ENCODE measurements at places on chromosomes 3 and 15.

DNA sequence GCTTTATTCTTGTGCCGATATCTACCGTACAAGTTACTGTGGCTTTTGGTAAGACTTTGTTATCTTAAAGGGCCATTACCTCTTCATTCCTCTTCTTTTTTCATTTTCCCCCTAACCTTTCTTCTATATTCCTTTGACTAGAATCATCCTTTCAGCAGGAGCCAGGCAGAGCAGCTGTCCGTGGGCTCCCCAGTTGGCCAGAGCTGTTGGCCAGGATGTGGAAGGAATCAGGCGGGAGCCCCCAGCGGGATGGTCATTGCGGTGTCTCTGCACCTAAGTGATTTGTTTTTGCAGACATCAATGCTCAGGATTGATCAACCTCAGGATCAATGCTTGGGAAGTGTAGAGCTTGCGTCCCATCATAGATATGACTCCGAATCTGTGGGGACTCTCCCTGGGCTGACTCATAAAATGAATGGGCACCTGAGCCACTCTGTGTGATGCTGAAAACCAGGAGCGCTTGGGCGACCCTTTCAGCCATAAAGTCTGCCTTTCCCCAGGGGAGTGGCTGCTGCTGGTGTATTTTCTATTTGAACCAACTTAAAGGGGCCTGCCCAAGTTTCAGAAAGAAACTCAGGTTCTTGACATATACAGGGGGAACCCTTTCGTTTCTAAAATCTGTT is 21.7 kb downstream of the APBA2 start:
- DNase-seq, result no peak

GRCh38 chr3:126553284-126554084 is 5.2 kb downstream of the C3orf22 start:
- DNase-seq, result no peak

GRCh38 chr3:87145553-87145952 is 81.6 kb upstream of the CHMP2B start:
- DNase-seq, result no peak

DNA sequence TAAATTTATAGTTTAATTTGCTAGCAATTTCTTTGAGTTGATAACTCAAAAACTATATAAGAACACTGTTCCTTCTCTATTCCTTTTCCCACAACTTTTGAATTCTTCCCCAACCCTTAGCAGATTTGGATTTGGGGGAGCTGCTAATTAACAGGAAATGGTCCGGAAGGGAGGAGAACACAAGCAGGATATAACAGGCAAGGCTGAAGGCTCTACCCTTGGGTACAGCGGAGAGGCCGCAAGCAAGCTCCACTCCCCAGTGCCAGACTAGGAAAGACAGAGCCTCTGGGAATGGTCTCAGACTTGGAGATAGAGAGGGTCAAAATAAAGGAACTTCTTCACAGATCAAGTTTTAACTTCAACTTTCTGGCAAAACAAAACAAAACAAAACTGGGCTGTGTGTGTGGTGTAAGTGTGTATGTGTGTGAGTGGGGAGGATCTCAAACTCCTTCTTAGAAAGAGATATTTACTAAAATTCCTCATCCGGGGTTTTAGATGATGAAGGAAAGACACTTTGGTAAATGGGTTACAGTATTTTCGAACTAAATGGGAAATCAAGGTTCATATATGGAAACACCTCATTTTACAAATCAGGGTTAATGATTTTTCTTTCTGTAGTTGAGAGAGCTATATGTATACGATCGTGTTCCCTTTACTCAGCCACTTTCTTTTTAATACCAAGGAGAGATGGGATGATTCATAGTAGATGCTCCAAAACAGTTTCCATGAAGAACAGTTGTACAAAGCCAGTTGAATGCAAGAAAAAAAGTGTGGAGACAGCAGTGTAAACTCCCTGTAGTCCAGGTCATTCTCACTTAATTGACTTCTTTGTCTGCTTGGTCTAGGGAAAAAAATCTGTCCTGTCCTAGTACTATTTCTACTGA is 161.1 kb downstream of the TP63 start:
- no peak for DNase-seq

- DNase-seq, result peak; percentile 24
Observed at GRCh38 chr3:16300881-16301359, 35.9 kb downstream of the OXNAD1 start.

DNA sequence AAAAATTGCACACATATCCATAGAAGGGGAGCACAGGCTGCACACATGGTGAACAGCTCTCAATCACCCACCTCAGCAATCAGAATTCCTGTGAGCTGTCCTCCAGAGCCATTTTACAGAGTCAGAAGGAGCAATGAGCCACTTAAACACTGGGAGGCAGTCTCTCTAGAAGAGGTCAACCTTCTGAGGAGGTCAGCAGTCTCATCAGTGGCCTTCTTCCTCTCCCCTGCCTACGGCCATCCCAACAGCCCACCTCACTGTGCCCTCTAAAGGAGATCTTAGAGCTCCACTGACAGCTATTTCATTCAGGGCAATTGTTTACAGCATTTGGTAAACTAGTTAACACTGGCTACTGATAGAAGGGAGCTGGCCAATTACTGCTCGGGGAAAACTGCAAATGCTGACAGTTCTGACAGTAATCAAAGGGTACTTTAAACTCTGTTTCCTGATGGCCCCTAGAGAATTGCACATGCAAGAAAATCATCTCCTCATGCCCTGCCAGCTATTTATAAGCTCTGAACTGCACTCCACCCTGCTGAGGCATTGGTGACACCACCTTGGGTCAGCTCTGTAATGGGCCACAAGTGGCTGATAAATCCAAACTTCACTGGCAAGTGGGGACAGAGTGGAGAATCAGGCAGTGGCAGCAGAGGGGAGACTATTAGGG is 42.1 kb upstream of the TSPAN3 start:
- no peak for DNase-seq

DNA sequence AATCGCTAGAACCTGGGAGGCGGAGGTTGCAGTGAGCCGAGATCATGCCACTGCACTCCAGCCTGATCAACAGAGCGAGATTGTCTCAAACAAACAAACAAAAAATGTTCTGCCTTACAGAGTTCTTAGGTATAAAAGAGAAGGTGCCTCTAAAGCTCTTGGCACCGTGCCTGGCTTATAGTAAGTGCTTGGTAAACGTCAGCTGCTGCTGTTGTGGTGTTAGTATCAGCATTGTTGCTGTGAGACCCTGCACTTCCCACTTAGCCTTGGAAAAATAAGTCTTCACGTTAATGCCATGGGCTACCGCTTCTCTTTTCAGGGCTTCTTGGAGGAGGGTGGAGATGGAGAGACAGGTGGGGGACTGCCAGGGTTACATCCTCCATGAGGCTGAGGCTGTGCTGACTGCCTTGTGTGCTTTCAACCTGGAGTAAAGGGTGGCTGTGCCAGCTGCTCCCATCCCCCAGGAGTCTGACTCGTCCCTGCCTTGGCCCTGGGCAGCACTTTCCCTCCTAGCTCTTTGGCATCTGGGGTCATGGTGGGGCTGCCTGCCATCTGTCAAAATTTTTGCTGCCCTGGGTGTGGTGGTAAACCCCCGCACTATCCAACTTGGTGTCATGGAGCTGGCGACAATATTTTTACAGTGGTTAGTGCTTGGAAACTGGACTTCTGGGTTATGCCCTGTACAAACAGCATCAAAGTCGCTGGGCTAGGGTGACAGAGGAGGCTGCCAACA is 17.8 kb downstream of the FLNB start:
- no peak for DNase-seq

GRCh38 chr3:50215529-50215928 is 10.5 kb downstream of the SLC38A3 start:
- DNase-seq, result no peak

DNA sequence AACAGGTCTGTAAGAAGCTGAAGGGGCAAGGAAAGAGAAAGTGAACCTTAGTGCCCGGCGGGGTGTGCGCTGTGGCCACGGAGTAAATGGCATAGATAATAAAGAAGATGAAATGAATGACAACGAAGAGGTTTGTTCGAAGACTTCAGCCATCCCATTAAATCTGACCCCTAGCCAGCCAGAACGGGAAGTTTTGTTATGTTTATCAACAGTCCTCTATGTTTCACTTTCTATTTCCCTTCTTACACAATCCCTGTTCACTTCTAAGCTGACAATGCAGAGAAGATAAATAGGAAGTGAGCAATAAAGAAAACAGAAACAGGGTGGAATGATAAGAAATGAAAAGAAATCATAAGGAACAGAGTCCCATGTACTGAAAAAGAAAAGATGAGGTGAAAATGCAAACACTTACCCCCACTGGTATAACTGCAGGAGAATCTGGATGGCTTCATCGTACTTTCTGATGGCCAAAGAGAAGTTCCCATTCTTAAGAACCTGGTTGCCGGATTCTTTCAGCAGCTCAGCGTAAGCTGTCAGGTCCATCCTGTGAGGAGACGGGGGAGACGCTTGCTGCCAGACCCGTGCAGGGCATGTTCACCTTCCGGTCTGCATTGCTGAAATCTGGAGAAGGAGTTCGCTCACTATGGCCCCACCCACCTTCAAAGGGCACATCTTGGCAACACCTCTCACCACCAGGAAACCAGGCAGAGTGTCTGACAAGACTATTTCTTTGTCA is 36.8 kb downstream of the TRANK1 start:
- DNase-seq, result peak; percentile 46

- DNase-seq, result no peak
Observed at GRCh38 chr3:34920806-34921205, 718.5 kb upstream of the ARPP21 start.

GRCh38 chr15:100500226-100500990 is 28.3 kb downstream of the CERS3 start:
- no peak for DNase-seq

DNA sequence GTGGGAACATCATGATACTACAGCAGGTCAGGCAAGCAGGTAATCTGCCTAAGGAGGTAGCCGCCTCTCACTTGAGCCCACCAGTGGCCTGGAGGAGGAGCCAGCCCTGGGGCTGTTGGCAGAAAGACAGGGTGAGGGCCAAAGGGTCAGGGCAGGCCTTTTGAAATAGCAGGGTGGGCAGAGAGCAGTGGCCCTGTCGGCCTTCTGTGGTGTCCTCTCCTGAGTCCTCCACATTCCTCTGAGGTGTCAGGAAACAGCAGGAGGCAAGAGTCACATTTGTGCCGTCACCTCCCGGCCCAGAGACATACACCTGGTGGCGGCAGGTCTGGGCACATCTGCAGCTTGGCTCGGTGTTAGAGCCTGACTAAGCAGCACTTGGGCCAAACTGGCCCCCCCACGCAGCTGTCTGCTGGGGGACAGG is 3.9 kb upstream of the BNC1 start:
- DNase-seq, result no peak

DNA sequence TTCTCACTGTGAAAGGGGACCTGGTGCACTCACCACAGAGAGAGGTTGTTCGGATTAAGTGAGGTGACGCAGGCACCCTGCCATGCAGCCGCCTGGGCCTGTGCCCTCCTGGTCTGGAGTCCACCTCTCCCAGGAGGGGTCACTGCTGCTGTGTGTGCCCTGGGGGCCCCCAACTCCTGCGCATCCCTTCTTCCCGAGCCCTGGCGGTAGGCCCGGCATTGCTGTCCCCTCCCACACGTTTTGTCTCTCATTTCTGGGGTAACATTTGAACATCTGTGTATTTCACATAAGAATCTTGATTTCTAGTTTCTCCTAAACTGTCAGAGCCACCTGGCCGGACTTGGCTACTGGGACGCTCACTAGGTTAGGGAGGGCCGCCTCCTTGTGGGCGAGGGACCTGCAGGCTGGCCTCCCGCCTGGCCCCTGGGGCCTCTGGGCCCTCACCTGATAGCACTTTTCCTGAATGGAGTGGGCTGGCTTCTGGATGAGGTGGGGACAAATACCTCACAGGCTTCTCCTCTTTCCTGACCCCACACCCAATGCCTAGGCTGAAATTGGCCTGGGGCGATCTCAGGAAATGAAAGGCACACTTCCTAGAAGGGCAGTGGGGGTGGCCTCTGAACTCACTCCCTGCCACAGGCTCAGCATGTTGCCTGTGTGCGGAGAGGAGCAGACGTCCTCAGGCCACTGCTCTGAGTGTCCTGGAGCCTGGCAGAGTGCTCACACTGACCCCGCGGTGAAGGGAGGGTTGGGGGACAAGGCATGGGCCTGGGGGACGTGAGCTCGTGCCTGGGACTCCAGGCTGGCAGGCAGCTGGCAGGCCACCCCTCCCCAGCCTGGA is 104.2 kb upstream of the PRR23E start:
- no peak for DNase-seq

GRCh38 chr3:97662762-97663161 is 101.8 kb upstream of the ARL6 start:
- no peak for DNase-seq

DNA sequence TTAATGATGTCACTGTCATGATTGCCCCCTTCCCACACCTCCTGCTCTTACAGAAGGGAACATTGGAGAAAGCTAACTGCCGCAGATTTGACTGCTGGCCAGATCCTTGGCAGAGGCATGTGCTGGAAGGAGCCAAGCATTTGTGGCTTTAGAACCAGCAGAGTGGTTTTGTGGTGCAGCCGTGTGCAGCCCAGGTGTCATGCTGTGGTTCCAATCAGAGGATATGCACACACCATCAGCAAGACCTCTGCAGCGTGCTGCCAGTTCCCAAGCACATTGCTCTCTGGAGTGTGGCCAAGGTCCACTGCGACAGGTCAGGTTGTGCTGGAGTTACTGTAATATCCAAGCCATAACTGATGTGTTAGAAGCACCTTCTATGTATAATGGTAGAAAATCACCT is 61.6 kb downstream of the OTOL1 start:
- DNase-seq, result no peak

- DNase-seq, result peak; percentile 48
Observed at GRCh38 chr3:101567528-101568317, 6.1 kb downstream of the TRMT10C start.

GRCh38 chr3:41518626-41519025 is 319.3 kb downstream of the CTNNB1 start:
- DNase-seq, result no peak

- DNase-seq, result no peak
Observed at GRCh38 chr3:877001-877400, 215.8 kb upstream of the CNTN6 start.

DNA sequence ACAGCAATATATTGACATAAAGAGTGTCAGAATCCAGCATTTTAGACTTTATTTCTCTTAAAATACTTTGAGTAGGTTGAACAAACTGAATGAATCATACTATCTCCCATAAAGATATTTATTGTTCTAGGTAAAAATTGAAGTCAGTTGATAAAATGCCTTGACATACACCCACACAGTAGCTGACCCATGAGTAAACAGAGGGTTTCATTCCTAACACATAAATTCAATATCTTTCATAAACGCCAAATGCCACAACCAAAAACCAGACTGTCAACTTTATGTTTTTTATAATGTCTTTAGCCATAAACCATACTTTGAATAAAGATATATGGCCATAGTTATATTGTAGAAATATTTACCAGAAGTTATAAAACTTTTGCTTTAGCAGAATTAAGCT is 742.4 kb downstream of the NAALADL2 start:
- no peak for DNase-seq

DNA sequence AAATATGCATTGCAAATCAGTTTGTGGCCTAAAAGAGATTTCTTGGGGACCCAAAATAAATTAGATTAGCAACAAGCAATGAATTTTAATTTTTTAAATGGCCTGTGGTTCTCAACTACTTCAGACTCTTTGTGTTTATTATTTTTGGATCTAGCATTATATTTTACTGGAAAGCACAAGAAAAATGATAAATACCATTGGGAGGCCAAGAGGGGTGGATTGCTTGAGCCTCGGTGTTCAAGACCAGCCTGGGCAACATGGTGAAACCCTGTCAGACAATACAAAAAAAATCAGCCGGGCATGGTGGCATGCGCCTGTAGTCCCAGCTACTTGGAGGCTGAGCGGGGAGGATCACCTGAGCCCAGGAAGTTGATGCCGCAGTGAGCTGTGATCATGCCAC is 13.6 kb downstream of the LACTB start:
- no peak for DNase-seq
